ENCODE measurements at places on chromosomes 11 and 22. TPM values are rescaled to one million over a fixed set of nuclear protein-coding genes. Genes with fewer than 3 reads are reported as not detected.

DNA sequence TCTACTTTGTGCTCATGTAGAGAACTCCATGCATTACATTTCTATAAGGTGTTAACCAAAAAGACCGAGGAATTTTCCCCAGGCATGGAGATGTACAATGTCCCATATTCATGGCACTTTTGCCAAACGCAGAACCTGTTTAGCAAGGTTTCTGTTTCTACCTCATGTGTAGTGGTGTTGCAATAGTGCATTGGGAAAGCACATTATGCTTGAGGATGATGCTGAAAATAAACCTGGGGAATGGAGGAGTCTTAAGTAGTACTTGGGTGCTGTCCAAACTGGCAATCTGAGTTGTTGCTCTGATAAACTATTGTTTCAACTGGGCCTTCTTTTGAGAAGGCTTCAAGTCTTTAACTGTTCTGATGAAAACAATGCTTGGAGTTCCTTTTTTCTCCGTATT, 11.5 kb upstream of the MUC15 start:
- no peaks in the 10 kb centered on the region for H3K36me3 ChIP-seq
- peak; percentile 82 for DNase-seq
- no peak overlapping the region for H3K27ac ChIP-seq
- H3K4me3 ChIP-seq = no peak overlapping the region

The MRPL21 gene
- 81.9 TPM for total RNA-seq

The KREMEN1 gene
- 6.1 TPM for total RNA-seq

The MS4A6A gene
- not detected for total RNA-seq

GRCh38 chr11:128726458-128727139, 32.7 kb downstream of the FLI1 start:
- H3K4me3 ChIP-seq = no peak overlapping the region
- H3K4me1 ChIP-seq = no peaks in the 10 kb centered on the region
- DNase-seq = no peak

DNA sequence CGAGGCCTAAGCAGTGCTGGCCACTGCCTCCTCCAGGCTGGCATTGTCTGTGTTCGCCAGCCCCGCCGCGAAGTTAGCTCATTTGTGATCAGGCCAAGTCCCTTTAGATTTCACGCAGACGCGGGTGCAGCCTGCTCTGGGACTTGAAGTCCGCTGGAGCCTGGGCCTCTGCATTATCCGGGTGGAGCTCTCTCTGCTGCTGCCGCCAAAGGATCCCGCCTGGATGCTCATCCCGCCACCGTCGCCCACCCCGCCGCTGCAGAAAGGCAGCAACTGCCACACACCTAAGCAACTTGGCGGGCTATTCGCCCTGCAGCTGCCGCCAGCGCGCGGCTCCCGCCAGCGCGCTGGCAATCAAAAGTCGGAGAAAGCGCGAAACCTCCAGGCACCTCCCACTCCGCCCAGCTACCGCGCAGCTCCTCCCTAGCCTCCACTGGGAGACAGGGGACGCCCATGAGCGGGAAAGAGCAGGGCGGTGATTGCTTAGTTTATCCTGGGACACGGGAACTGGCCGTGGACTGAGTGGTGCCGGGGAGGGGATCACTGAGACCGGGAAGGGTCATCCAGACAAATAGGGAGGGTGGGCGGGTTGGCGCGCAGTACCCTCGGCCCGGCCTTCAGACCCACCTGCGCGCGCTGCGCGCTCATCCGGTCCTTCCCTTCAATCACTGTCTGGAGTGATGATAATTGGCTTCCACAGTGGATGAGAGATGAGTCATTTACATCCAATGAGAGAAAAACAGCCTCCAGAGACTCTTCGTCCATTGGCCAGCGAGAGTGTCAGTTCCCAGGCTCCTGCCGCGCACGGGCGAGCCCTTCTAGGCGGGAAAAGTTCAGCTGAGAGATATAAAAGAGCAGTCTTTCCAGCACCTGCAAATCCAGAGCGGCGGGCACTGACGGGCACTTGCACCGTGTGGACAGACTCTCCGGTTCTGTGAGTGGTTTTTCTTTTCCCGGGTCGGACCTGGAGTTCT, at the start of gene FAM111B:
TSS of gene FAM111B (plus strand) at position 875 of the 974 bp plus-strand sequence. CDS start 2,389 bp downstream, outside the sequence.
- H3K36me3 ChIP-seq = no peaks in the 10 kb centered on the region
- peak within 1 kb of the TSS; percentile 60 for H3K4me3 ChIP-seq
- peaks cover 5% of the 10 kb centered on the region for H3K4me1 ChIP-seq
- peak; percentile 94 for DNase-seq
- peaks cover 9% of the 10 kb centered on the region for H3K27me3 ChIP-seq

DNA sequence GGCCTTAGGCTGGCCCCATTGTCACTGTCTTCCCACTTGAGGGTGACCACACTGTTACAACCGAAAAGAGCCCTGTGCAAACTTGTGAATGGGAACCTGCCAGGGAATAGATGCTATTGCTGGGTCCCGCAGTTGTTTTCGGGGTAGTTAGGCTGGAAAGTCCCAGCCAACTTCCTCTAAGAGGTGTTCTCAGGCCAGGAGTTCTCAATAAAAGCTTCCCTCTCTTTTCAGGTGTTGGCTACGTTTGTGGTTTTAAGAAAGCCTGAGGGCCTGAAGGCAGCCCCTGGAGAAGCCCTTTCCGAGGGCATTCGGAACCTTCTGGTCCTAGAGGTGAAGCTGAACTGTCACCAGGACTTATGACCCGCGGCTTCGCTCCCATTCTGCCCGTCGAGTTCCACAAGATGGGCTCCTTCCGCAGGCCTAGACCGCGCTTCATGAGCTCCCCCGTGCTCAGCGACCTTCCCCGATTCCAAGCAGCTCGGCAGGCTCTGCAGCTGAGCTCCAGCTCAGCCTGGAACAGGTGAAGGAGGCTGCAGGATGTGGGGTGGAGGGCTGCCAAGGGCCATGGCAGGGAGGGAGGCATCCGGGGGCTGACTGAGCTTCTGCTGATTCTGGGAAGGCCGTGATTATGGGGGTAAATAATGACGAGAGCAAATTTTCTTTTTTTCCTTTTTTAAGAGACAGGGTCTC, 104.8 kb downstream of the PRR5L start:
- no peak overlapping the region for H3K27ac ChIP-seq
- H3K36me3 ChIP-seq = no peaks in the 10 kb centered on the region
- H3K27me3 ChIP-seq = no peaks in the 10 kb centered on the region
- no peak overlapping the region for H3K4me3 ChIP-seq
- no peak for DNase-seq
- no peaks in the 10 kb centered on the region for H3K4me1 ChIP-seq

The OR2D2 gene
- not detected for total RNA-seq

- no peak overlapping the region for H3K27ac ChIP-seq
- 0 out of 2 replicates have a peak, but pooled peaks cover 4% of the 10 kb centered on the region for H3K4me1 ChIP-seq
- no peak for DNase-seq
- H3K27me3 ChIP-seq = peaks cover 14% of the 10 kb centered on the region
- H3K4me3 ChIP-seq = no peak overlapping the region
- no peaks in the 10 kb centered on the region for H3K36me3 ChIP-seq
These were observed 15.4 kb upstream of the TTLL12 start for GRCh38 chr22:43202326-43202725.

The SLC22A12 gene
- not detected for total RNA-seq

DNA sequence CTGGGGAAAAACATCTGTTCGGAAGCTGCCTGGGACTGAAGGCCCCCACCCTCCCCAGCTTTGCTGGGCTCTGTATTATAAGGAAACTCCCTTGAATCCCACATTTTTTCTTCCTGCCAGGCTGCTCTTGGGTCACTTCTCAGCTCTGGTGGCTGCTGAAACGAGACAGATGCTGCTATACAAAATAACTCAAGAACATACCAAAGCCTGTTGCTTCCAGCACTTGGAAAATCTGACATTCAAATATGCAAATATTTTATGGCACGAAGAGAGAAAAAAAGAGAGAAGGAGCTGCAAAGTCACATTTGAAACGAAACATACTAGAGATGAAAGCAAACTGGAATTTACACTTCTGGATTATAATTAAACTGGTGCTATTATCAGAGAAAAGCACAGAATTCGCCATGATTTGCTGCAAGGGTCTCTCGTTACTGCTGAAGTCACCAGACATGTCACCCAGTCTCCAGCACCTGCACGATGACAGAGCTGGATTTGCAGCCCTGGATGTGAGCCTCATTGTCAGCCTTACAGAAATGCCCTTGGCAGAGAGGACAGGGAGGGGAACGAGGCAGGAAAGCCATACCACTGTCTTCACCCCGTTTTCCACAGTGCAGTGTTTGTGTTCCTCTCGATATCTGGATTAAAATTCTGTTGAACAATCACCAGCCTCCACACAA, 47.9 kb upstream of the IGSF9B start:
- peaks cover 83% of the 10 kb centered on the region for H3K27me3 ChIP-seq
- no peaks in the 10 kb centered on the region for H3K36me3 ChIP-seq
- H3K4me3 ChIP-seq = no peak overlapping the region
- no peak overlapping the region for H3K27ac ChIP-seq
- H3K4me1 ChIP-seq = no peaks in the 10 kb centered on the region
- DNase-seq = no peak

GRCh38 chr11:6546735-6547134, 49.7 kb downstream of the DNHD1 start:
- no peak for DNase-seq
- no peaks in the 10 kb centered on the region for H3K27me3 ChIP-seq
- H3K27ac ChIP-seq = no peak overlapping the region
- H3K36me3 ChIP-seq = no peaks in the 10 kb centered on the region
- H3K4me3 ChIP-seq = no peak overlapping the region
- H3K4me1 ChIP-seq = no peaks in the 10 kb centered on the region

The SHISAL1 gene
- 0.94 TPM for total RNA-seq

- no peak for DNase-seq
- H3K4me1 ChIP-seq = no peaks in the 10 kb centered on the region
- H3K4me3 ChIP-seq = no peak overlapping the region
These were observed 4.0 kb downstream of the SULT4A1 start for GRCh38 chr22:43858156-43858895.

- no peaks in the 10 kb centered on the region for H3K27me3 ChIP-seq
- peaks cover 37% of the 10 kb centered on the region for H3K4me1 ChIP-seq
- H3K36me3 ChIP-seq = no peaks in the 10 kb centered on the region
These were observed 43.5 kb upstream of the TCF20 start for GRCh38 chr22:42313804-42314581.

- no peaks in the 10 kb centered on the region for H3K36me3 ChIP-seq
- no peak overlapping the region for H3K27ac ChIP-seq
These were observed 170.4 kb downstream of the ETS1 start for GRCh38 chr11:128416976-128417375.

- H3K27me3 ChIP-seq = no peaks in the 10 kb centered on the region
- DNase-seq = no peak
- no peaks in the 10 kb centered on the region for H3K36me3 ChIP-seq
These were observed 5.6 kb downstream of the RGL4 start for GRCh38 chr22:23696326-23696851.

- DNase-seq = no peak
- no peak overlapping the region for H3K27ac ChIP-seq
- H3K36me3 ChIP-seq = no peaks in the 10 kb centered on the region
- H3K4me3 ChIP-seq = no peak overlapping the region
- H3K4me1 ChIP-seq = no peaks in the 10 kb centered on the region
- H3K27me3 ChIP-seq = no peaks in the 10 kb centered on the region
These were observed 386.4 kb downstream of the DCDC1 start for GRCh38 chr11:30983143-30983542.

The VPS51 gene
- 113 TPM for total RNA-seq

DNA sequence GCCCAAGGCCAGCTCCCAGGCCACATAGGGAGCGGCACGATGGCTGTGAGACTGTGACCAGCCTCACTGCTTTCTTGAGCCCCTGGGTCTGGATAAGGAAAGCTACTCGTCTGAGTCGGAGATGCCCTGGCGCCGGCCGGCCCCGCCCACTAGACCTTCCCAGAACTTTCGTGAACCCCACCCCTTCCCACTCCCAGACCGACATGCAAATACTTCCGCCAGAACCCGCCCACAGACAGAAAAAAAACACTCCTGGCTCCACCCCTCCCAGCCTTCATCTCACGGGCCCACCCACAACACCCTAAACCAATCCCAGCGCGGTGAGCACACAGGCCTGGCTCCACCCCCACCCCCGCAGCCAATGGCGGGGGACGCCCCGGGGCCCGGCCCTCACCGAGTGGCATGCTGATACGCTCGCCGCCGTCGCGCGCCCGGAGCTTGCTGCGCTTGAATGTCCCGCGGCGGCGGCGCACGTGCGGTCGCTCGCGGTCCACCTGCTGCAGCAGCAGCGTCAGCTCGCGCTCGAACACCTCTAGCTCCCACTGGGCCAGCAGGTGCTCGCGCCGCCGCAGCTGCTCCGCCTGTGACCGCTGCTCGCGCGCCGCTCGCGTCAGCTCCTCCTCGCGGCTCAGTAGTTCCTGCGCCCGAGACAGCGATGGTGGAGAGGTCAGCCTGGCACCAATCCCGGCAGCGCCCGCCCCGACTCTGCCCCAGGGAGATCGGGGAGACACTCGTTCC, 7.0 kb downstream of the MAP3K11 start:
- H3K27me3 ChIP-seq = no peaks in the 10 kb centered on the region
- no peak for DNase-seq
- no peak overlapping the region for H3K27ac ChIP-seq
- H3K4me1 ChIP-seq = peaks cover 2% of the 10 kb centered on the region

Measured in PC-9 (cell line).